Thymus (tissue), 14 donors: ENCODE measurements at places on chromosomes 2 and 18.

- DNase-seq, result no peak
These were observed 550 bp upstream of the MALL start for GRCh38 chr2:110116033-110116710.

DNA sequence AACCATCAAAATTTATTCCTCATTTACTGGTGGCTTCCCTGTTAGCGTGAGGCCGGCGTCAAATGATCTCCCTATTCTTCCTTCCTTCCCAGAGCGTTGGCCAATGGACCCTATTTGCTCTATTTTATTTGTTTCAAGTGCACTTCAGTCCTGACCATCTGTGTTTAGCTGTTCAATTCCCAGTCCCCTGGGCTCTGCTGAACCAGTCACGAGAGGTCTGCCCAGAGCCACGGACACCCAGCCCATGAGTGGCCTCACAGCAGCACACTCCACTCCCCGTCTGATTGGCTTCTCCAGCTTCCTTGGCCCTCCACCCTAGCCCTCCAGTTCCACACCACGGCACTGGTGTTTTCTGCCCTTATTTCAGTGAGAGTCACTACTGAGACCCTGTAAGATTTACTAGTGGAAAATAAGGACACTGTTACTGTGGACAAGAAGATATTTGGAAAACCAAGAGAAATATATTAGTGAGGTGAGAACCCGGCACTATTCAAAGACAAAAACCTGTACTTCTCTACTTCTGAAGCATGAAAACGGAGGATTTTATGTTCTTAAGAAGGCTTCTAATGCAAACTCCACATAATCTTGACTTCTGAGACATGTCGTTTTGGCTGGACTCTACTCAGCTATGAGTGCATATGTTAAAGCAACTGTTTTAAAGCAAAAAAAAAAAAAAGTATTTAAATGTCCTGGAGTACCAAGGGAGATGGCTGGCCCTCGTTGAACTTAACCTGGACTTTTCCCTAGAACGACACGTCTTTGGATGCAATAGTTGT, 86.6 kb downstream of the COL6A3 start:
- DNase-seq, result no peak

GRCh38 chr2:74863802-74864248, 29.9 kb downstream of the HK2 start:
- DNase-seq, result no peak

DNA sequence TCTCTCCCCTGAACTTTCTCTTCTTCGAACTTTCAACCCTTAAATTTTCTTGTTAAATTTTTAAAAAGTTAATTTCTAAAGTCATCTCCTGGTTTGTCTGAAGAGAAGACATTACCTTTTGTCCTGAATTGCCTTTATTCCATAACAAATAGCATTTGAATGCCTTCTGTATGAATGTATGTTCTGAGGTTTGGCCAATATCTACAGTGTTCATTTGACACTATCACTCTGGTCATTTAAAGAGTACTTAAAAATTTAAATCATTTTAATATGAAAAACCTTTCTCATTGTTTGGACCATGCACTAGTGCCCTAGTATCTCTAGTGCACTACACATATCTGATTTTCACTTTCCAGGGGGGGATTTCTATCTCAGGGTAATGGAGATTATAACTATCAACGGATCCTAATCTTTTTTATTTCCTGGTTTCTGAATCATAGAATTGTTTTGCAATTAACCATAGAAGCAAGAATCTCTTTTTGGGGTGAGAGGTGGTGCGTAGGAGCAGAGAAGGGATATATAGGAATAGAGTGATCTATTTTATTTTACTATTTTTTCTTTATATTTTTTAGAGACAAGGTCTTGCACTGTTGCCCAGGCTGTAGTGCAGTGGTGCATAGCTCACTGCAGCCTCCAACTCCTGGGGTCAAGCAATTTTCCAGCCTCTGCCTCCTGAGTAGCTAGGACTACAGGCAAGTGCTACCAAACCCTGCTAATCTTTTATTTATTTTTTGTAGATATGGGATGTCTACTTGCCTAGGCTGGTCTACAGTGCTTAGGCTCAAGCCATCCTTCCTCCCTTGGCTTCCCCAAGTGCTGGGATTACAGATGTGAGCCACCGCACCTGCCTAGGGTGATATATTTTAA, 25.5 kb downstream of the TANC1 start:
- DNase-seq, result no peak

DNA sequence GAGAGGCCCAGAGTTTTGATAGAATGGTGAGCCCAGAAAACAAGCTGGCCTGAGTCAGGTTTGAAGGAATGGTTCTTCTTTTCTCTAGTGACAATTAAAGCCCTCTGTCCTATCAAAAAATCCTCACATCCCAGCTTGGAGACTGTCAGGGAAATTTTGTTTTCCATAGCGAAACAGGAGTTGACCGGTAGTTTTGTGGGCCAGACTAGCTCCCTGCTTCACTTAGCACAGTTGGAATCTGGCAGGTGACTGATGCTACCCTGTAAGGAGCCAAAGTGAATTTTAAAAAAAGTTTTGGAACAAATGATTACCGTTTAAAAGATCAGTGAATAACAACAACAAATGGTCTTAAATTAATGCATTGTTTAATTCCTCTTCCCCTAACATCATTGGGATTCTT, 6.7 kb downstream of the NAB1 start:
- no peak for DNase-seq
